ENCODE measurements at places on chromosomes 5 and 9.

GRCh38 chr5:56099346-56099745 is 104.6 kb upstream of the IL6ST start:
- DNase-seq = peak; percentile 91

DNA sequence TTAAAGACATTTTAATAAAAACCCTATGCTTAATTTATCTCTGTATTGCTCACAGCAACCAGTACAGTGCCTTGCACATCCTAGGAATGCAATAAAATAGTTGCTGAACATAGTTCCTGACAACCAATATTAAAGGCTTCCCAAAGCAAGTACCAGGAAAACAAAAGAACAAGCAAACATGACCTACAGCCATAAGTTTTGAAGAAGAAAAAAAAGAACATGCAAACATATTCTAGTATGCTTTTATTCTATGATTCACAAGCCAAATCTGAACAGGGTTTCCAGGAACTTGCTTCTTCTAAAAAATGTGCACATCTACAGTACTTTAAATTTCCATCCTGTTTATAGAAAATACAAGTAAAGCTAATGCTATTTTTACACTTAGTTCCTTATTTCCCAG is 4.5 kb downstream of the CEMIP2 start:
- peak; percentile 70 for DNase-seq

DNA sequence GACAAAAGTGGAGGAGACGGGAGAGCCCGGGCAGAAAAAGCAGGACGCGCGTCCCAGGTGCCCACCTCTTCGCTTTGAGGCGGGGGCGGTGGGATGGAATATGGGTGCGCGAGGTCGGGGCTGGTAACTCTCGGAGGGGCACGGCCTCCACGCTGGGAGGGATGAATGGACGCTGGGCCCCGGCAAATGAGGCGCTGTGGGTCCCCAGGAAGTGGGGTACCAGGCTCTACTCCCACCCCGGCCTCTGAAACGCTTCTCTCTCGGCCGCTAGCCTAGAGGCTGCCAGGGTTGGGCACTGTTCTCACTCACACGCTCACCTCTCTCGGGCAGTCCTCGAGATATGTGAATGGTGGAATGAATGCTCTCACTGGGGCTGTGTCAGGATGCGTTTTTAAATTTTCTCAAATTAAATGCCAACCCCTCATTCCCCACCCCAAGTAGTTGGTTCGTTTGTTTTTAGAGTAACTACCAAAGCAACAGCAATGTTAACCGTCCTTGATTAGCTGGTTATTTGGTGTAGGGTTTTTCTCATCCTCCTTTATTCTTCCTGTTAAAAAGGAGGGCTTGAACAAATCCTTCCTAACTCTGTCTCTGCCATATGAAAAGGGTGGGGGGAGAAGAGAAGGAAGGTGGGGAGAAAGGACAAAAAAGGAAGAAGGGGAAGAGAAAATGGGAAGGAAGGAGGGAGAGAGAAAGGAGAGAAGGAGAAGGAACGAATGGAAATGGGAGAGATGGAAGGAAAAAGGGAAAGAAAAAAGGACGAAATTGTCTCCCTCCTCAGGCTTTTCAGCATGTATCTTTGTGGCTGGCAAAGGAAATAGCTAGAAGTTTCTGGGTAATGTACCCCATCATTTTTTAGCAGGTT is 1.3 kb upstream of the EBF1 start:
- no peak for DNase-seq

- no peak for DNase-seq
Measured at GRCh38 chr5:91016322-91016721, 366.8 kb downstream of the ARRDC3 start.

DNA sequence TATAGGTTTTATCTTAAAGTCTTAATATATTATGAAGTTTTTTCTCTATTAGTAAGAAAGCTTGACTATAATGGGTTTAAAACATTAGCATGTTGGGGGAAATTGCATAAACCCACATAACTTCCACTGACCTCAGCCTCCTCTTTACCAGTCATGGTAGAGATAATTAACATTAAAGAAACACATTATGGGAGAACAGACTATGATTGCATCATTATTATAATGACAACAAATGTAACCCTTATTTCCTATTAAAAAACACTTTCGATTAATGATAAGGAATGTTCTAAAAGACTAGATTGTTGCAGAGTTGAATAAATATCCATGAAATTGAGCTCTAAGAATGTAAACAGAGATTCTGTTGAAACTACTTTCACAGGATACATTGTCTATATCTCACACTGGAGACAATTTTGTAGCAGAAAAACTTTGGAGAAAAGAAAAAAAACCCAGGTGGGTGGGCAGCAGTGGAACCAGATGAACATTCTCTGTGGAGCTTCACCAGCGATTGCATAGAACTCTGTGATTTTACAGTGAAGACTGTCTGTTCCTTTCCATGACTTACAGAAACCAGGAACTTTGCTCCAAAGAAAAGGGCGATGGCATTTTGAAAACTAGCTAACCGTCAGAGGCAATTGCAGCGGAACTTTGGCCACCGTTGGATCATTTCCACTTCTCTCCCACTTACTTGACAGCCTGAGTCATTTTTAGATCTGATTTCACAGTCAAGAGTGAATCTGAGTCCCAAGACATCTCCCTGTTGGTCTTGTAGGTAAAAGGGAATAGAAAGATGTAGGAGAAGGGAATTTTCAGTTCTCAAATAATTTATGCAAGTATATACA is 21.0 kb upstream of the ERAP2 start:
- DNase-seq = no peak

DNA sequence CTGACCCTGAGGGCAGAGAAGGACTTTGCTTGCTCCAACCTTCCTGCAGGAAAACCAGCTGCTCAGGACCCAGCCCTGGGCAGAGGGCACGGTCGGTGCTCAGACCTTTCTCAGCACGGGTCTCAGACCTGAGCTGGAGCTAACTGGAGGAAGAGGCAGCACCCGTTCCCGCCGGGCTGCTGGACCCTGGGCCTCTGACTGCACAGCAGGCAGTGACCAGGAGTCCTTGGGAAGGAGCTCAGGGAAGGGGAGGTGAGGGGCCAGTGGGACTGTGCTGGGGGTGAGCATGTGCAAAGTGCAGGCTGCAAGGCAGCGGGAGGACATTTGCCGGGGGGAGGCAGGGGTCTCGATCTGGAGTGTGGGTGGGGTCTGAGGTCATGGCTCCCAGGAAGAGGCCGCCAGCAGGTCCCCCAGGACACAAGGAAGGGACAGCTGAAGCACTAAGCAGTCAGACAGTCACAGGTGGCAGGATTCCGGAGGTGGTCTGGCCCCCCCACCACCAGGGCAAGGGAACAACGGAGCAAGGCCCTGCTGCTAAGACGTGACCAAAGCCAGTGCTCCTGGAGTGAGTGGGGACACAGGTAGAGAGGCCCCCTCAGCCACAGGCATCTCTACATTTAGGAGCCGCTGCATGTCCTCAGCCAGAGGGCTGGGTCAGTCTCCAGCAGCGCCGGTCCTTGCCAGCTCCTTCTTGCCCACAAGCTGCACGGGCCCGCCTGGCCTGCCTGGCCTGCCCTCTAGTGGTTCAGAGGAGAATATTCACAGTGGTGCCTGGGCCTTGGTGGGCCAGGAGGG is 4.8 kb upstream of the DPM2 start:
- DNase-seq = no peak

GRCh38 chr9:82418334-82418733 is 429.8 kb downstream of the SPATA31D1 start:
- no peak for DNase-seq

GRCh38 chr5:69090158-69090557 is 3.7 kb upstream of the SLC30A5 start:
- DNase-seq = no peak

GRCh38 chr9:966870-967269 is 9.6 kb upstream of the DMRT3 start:
- no peak for DNase-seq

- no peak for DNase-seq
Measured at GRCh38 chr5:10724781-10725507, 36.1 kb downstream of the DAP start.

DNA sequence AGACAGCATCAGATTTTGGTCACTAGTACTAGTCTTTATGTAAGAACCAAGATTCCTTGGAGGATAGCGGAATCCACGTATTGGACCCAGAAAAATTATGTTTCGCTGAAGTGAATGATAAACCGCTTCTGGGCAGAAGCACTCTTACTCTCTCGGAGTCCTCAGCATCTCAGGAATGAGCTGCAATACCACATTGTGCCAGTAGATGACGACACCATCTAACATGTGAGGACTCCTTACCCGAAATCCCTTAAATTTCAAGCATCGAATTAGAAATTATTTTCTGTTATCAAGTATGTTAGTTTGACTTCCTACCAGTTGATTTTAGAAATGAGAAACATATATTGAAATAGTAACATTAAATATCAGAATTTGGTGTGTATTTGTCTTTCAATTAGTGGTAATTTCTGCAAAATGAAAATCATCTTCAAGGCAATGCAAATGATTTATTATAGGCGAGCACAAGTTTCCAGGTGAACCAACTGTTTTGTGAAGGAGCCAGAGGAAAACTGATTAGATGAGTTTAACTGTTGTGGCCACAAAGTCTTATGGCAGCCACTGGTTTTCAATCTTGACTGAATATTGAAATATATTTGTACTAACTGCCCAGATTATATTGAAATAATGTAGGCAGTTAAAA is 66.0 kb upstream of the CAMK4 start:
- DNase-seq = peak; percentile 62

DNA sequence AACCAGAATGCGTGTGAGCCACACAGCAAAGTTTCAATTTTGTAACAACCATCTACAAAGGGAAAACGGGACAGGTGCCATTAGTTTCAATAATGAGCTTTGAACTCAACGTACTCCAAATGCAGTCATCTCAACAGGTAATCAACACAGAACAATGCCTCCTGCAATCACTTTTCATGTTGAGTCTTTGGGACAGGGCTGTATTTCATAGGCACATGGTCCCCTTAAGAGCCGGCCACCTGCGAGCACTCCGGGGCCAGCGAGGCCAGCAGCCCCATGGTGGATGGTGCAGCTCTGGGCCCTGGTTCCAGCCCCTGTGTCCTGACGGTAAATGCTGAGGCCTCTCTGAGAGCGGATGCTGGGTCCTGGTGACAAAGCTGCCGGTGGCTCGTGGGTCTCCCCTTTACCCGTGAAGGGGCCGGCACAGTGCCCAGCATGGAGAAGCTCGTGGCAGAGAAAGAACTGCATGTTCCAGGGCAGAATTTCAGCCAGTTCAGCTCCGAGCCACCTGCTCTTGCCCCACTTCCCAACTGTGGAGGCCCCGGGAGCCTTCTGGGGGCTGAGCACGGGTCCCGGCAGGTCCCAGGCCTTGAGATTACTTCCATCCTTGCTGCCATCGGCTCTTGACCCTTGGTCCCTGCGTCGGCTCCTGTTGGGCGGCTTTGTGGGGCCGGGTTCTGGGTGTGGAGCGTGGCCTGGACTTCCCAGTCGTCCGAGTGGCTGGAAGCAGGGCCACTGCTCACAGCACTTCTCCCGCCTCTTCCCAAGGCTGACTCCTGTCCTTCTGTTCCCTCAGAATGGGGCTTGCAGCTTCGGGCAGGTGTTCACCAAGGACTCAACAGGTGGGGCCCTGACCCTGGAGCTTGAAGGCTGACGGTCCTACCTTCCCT is 26.1 kb upstream of the RNU6ATAC start:
- DNase-seq = no peak

- peak; percentile 91 for DNase-seq
Measured at GRCh38 chr9:89137542-89138462, 40.8 kb downstream of the SHC3 start.

DNA sequence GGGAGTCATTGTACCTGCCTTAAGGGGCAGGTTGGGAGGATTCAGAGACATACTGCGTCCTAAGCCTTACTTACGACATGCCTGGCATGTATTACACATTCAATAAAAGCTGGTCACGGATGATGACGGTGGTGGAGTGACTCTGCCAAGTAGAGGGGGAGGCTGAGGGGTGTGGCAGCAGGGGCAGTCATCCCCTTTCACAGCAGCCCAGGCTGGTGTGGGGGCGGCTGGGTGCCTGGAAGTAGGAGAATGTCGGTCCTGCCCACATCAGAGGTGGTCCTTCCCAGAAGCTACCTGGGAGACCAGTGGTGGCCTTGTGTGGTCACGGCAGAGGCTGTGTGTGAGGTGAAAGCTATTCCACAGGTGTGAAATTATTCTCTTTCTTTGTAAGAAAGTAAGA is 8.9 kb downstream of the ZBTB34 start:
- DNase-seq = no peak

DNA sequence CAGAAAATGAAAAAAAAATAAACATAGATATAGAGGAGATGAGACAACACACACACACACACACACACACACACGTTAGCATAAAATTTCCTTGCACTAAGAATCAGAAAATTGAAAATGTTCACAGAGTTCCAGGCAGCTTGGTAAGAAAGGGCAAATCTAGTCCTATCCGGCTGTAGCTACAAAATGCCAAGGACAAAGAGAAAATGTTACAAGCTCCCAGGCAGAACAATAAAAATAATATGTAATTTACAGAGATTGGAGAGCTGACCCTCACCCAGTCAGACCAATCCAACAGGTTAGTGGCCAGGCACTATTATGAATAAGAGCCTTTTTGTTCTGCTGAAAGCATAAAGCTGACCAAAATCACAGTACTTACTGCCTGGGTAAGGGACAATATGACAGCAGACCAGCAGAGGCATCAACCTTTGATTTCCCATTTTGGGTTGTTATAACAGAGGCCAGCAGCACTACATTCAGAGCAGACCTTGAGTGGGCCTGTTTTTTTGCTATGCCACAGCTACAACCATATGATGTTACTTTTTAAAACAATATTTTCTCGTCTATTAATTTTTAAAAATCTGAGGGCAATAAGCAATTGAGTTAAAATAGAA is 892.6 kb downstream of the TAF11L14 start:
- no peak for DNase-seq

GRCh38 chr5:10456583-10457420 is 15.1 kb downstream of the ROPN1L start:
- no peak for DNase-seq

- no peak for DNase-seq
Measured at GRCh38 chr9:75041041-75041440, 12.9 kb upstream of the CARNMT1 start.

DNA sequence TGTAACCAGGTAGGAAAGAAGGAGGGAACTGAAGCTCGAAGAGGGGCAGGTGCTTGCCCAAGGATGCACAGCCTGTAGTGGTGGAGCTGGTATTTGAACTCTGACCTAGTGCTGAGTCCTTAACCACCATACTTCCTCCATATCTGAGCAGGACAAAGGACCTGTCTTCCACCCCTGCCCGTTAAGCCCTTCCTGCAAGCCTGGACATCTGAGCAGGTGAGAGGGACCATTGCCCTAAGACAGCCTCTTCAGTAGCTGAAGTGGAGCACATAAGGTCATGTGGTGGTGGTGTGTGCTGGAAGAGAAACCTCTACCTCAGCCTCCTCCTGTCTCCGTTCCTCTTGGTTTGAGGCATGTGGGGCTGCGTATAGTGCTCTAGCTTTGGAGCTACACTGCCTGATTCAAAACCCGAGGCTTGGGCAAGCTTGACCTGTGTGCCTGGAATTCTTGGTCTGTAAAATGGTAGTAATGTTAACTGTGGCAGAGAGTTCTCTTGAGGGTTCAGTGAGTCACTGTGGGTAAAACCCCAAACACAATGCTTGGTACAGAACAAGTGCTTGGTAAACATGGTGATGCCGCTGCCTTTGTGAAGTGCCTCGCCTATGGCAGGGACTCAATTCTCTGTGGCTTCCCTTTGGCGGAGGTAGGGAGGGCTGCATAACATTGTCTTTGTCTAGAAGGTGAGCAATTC is 7.4 kb downstream of the GALNT10 start:
- no peak for DNase-seq
